Activated CD4-positive, alpha-beta T cell treated with anti-CD3 and anti-CD28 coated beads for 4 hours (primary cell): ENCODE measurements at places on chromosomes 12 and 14.

- DNase-seq = no peak
Observed at GRCh38 chr12:88141425-88141773, 489 bp downstream of the CEP290 start.

- DNase-seq = no peak
Observed at GRCh38 chr14:103456167-103456835, 66.3 kb downstream of the CKB start.

GRCh38 chr12:121781484-121781997 is 11.9 kb downstream of the RHOF start:
- no peak for DNase-seq

DNA sequence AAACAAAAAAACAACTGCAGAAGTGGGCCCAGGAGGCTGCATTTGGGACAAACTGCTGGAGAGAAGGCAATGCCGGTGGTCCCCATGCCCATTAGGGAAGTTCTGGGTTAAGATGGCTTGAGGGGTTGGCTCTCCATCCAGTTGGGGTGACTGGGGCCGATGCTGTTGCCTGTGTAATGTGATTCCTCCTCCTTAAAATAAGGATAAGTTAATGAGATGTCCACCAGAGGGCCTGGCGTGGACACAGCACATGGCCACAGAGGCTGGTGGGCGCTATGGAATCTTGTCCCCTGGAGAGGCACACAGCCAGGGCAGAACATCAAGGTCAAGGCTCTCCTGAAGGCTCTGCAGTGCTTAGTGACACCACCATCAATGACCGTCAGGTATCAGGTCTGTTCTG is 1.0 kb upstream of the TESC start:
- no peak for DNase-seq

GRCh38 chr14:67987606-67988005 is 168.0 kb downstream of the RAD51B start:
- DNase-seq = no peak

GRCh38 chr14:91415794-91416743 is 1.6 kb downstream of the CCDC88C start:
- DNase-seq = peak; percentile 52
